ENCODE measurements at places on chromosomes 5 and 9. TPM values are rescaled to one million over a fixed set of nuclear protein-coding genes. Genes with fewer than 3 reads are reported as not detected.

DNA sequence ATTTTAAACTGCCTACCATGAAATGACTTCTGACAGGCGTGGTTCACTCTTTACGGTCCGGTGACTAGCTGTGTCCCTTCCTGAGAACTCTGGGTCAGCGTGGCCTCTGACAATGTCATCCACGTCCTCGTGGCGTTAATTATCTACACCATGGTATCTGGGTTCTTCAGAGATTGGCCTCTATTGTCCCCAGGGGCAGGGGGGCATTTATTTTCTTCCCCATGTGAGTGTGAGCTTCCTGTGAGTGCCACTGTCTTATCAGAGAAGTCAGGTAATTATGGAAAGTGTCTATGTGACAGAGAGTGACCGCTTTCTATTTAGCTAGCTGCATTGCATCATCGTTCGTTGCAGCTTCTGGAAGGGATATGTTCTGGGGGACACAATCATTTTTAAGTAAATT, 77.2 kb downstream of the FBXL7 start:
- no peak for DNase-seq

- DNase-seq, result no peak
These were observed 29.6 kb upstream of the VLDLR start for GRCh38 chr9:2591967-2592366.

FIBCD1 gene
- total RNA-seq, result 0.57 TPM

DNA sequence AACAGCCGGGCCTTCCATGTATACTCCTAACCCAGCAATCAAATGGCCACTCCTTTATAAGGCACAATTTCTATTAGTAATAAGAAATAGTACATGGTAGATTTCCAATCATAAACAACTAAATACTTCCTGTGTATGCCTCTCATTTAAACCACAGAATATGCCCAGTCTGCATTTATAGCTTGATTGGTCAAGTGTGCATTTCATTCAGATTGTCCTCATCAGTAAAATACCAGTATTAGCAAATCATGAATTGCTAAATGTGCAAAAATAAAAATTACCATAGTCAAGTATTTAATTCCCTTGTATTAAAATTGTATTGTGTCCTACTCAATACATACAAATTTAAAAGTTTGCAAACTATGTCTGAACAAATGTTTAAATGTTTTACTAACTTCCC, 406.2 kb downstream of the KDM4C start:
- DNase-seq, result no peak

- DNase-seq, result no peak
These were observed 4.5 kb downstream of the TSTD2 start for GRCh38 chr9:97628668-97629067.

GRCh38 chr5:154293219-154293618, 102.7 kb downstream of the GALNT10 start:
- DNase-seq, result no peak

DNA sequence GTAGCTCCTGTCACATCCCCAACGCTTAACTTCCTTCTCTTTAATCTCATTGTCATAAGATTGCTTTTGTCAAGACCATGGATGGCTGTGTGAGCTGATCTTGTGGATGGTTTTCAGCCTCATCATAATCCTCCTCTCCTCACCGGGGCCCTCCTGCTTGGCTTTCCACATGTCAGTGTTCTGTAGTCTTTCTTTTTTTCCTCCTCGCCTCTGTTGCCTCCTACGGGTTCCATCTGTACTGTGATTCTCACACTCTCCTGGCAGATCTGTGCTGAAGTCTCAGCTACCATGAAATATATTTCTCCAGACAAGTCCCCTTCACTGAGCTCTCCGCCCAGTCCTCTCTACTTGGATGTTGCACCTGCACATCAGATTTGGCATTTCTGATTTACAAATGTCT, 34.9 kb upstream of the FAM120AOS start:
- DNase-seq, result no peak

DNA sequence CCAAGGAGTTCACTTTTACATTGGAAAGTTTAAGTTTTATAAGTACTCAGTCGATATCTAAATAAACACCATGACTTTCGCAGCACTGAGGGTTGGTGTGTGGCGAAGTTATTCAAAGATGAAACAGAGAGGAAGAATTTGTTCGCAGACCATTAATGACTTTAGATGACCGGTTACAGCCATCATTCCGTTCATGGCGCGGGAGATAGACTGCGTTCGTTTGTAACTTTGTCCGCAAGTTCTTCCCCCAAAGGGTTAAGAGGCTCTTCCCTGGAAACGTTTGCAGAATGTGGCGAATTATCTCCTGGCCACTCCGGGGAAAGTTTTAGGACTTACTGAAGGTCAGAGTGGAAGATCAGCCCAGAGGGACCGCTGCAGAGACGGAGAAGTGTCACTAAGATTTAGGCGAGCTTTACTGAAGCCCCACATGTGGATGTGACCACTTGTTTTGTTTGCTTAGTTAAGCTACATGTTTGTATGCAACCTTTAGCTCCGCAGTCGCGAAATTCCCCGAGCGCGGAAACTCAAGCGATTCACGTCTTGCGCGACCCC, 2.2 kb upstream of the FOXD1 start:
- DNase-seq, result no peak

ADGRD2 gene
- not detected for total RNA-seq

PCDHA3 gene
- total RNA-seq, result 0.14 TPM

GRCh38 chr9:34545497-34545896, 22.7 kb upstream of the ENHO start:
- DNase-seq, result no peak

GRCh38 chr9:114100536-114100935, 1.4 kb upstream of the KIF12 start:
- DNase-seq, result no peak

SLC6A19 gene
- total RNA-seq, result not detected

- no peak for DNase-seq
These were observed 277.2 kb downstream of the GAS1 start for GRCh38 chr9:86670076-86670475.

GRCh38 chr5:107937204-107937603, 266.5 kb upstream of the EFNA5 start:
- DNase-seq, result no peak

CDHR2 gene
- 0.19 TPM for total RNA-seq

DNA sequence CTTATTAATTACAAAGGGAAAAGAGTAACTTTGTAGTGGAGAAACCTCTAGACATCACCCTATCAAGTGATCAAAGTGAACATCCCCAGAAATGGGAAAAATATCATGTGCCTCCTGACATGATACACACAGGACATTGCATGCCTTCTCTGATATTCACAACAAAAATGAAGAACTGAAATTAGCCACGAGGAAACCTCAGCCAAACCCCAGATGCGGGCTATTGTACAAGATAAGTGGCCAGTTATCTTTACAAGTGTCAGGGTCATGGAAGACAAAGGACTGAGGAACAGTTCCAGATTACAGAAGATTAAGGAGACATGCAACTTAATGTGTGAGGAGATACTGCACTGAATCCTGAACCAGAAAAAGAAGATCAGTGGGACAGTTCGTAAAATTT, 23.8 kb upstream of the NPM1 start:
- DNase-seq, result no peak

DNA sequence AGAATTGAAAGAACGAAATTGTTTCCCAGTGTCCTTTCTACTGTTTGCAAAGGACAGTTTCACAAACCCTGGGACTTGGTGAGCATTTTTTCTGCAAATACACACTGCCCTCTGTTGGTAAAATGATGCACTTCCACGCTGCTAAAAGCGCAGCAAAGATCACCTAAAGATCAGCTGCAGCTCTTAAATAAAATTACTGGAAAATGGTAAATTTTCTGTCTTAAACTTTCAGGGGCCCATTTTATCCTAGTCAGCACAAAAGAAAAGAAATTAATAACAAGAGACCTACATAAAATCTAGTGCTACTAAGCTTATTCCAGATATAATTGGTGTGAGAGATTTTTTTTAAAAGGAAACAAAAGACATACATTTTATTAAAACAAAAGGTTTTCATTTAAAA, 566.0 kb downstream of the CAAP1 start:
- no peak for DNase-seq

MEGF10 gene
- 0.43 TPM for total RNA-seq

DNA sequence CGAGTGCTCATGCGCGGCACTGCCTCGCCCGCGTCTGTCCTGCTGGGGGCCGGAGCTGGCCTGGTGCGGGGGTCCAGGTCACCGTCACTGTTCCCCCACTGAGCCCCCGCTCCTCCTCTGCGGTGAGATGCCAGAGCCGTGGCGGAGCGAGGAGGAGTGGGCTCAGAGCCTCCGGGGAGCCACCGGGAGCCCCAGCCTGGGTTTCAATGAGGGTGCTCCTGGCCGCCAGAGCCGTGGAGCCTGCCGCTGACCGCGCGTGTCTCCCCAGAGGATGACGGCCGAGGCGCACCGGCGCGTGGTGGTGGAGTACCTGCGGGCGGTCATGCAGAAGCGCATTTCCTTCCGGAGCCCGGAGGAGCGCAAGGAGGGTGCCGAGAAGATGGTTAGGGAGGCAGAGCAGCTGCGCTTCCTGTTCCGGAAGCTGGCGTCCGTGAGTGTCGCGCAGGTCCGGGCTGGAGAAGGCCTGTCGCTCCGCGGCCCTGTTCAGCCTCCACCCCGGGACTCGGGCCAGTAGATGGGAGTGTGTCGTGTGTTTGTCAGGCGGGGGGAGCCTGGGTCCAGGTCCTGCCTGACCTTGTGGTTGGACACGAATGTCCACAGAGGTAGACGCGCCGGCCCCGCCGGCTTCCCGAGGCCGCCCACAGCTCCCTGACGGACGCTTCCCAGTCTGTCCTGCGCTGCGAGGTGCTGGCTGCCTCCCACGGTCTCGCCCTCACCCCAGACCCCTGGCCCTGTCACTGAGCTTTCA, 22.0 kb downstream of the EXOC3 start:
- DNase-seq, result no peak

All from Right ventricle myocardium inferior (tissue), 1 donor.